Colonic mucosa (tissue), 4 donors: ENCODE measurements at places on chromosomes 5 and 9.

DNA sequence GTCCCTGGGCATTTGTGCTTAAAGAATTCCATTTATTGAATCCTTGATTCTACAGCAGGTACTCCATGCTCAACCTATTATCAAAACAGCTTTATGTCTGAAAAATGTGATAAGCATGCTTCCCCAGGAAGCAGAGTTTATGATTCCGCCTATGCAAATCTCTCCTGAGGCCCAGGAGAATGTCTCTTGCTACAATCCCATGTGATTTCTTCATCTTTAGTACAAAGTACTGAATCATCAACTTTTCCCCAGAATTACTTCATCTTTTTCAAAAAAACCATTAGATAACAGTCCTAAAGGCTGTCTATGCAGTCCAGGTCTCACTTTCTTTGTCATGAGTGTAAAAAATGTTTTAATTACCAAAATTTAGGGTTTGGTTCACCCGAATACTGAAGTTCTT is 130.2 kb upstream of the ADAMTSL1 start:
- no peak overlapping the region for H3K27ac ChIP-seq
- H3K4me1 ChIP-seq = no peaks in the 10 kb centered on the region
- H3K36me3 ChIP-seq = no peaks in the 10 kb centered on the region
- no peak overlapping the region for H3K4me3 ChIP-seq

GRCh38 chr5:171914726-171915338 is 91.6 kb downstream of the FBXW11 start:
- no peak for DNase-seq
- no peak overlapping the region for H3K27ac ChIP-seq
- no peak overlapping the region for H3K4me3 ChIP-seq
- no peaks in the 10 kb centered on the region for H3K4me1 ChIP-seq
- H3K36me3 ChIP-seq = no peaks in the 10 kb centered on the region
- no peaks in the 10 kb centered on the region for H3K27me3 ChIP-seq

DNA sequence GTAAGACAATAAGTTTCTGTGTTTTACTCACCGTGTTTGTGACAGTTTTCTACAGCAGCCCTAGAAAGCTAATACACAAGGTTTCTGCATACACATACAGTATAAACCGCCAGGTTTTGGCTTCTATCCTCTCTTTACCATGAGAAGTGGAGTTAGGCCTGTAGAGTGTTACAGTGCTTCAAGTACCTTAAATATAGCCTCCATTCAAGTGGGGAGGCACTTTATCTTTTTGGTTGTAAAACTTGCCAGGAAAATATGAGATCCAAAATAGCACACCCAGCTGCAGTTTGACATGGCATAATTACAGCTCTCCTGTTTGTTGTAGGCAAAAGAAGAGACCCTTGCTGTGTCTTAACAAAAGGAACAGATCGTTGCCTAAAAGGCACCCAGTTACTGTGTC is 90.3 kb upstream of the PTPN3 start:
- H3K4me1 ChIP-seq = no peaks in the 10 kb centered on the region
- H3K36me3 ChIP-seq = no peaks in the 10 kb centered on the region
- H3K27me3 ChIP-seq = no peaks in the 10 kb centered on the region
- no peak overlapping the region for H3K4me3 ChIP-seq
- H3K27ac ChIP-seq = no peak overlapping the region

DNA sequence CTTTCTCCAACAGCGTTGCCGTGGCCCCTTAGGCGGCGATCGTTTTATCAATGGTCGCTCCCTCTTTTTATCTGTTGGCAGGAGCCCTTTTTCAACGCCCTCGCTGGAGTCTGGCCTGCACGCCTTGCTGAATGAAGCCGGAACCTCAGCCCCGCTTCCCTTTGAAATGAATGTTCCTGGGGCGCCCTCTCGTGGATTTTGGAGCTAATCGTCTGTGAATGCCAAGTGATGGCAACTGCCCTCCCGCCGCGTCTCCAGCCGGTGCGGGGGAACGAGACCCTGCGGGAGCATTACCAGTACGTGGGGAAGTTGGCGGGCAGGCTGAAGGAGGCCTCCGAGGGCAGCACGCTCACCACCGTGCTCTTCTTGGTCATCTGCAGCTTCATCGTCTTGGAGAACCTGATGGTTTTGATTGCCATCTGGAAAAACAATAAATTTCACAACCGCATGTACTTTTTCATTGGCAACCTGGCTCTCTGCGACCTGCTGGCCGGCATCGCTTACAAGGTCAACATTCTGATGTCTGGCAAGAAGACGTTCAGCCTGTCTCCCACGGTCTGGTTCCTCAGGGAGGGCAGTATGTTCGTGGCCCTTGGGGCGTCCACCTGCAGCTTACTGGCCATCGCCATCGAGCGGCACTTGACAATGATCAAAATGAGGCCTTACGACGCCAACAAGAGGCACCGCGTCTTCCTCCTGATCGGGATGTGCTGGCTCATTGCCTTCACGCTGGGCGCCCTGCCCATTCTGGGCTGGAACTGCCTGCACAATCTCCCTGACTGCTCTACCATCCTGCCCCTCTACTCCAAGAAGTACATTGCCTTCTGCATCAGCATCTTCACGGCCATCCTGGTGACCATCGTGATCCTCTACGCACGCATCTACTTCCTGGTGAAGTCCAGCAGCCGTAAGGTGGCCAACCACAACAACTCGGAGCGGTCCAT is 10.0 kb downstream of the S1PR3 start:
- no peak overlapping the region for H3K4me3 ChIP-seq
- peak; percentile 89 for DNase-seq
- H3K4me1 ChIP-seq = no peaks in the 10 kb centered on the region

- no peaks in the 10 kb centered on the region for H3K27me3 ChIP-seq
- DNase-seq = no peak
- H3K4me1 ChIP-seq = no peaks in the 10 kb centered on the region
- H3K27ac ChIP-seq = no peak overlapping the region
- H3K4me3 ChIP-seq = no peak overlapping the region
Measured at GRCh38 chr9:2496169-2496568, 125.4 kb upstream of the VLDLR start.

DNA sequence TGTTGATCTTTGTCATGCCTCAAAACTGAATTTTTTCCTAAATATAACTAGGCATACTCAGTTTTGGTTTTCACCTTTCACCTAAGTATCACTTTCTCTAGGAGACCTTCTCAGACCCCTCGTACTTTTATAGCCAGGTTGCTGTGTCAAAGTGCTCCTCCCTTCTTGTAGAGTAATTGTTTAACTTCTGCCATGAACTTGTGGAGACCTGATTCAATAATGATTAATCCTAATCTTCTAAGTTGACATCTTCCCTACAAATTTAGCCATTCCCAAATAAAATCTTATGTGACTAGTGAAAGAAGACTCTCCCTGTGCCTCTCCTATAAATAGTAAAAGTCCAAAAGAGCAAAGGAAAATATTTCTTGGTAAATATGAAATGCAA is 159.8 kb downstream of the SPATA31D1 start:
- H3K4me3 ChIP-seq = no peak overlapping the region
- H3K4me1 ChIP-seq = no peaks in the 10 kb centered on the region
- H3K27ac ChIP-seq = no peak overlapping the region
- no peaks in the 10 kb centered on the region for H3K27me3 ChIP-seq
- DNase-seq = no peak

GRCh38 chr9:15735083-15735857 is 182.4 kb downstream of the CCDC171 start:
- no peak overlapping the region for H3K27ac ChIP-seq
- no peaks in the 10 kb centered on the region for H3K27me3 ChIP-seq
- H3K36me3 ChIP-seq = no peaks in the 10 kb centered on the region
- no peak overlapping the region for H3K4me3 ChIP-seq

DNA sequence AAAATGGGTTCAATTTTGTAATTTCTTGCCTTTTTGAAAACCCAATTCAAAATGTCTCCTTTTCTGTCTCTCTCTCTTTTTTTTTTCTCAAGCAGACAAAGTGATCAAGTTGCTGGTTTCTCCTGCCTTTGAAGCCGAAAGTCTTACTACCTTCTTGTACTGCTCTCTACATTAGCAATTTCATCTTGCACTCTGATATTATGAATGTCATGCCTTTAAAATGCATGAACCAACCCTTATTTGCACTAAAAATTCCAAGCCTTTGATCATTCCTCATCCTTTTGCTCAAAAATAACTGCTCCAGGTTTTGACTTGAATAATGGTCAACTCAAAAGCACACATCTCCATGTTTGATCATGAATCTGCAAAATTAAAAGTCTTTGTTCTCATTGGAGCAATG is 125.2 kb downstream of the CETN3 start:
- H3K36me3 ChIP-seq = no peaks in the 10 kb centered on the region
- no peak overlapping the region for H3K27ac ChIP-seq
- no peak overlapping the region for H3K4me3 ChIP-seq
- H3K27me3 ChIP-seq = no peaks in the 10 kb centered on the region
- no peak for DNase-seq
- H3K4me1 ChIP-seq = no peaks in the 10 kb centered on the region

- no peaks in the 10 kb centered on the region for H3K4me1 ChIP-seq
- no peaks in the 10 kb centered on the region for H3K27me3 ChIP-seq
- no peak overlapping the region for H3K4me3 ChIP-seq
- no peak overlapping the region for H3K27ac ChIP-seq
- DNase-seq = no peak
Measured at GRCh38 chr5:163821142-163821541, 315.7 kb downstream of the MAT2B start.

- H3K27me3 ChIP-seq = no peaks in the 10 kb centered on the region
- no peaks in the 10 kb centered on the region for H3K4me1 ChIP-seq
- no peak for DNase-seq
Measured at GRCh38 chr5:144684899-144685298, 514.2 kb downstream of the KCTD16 start.

DNA sequence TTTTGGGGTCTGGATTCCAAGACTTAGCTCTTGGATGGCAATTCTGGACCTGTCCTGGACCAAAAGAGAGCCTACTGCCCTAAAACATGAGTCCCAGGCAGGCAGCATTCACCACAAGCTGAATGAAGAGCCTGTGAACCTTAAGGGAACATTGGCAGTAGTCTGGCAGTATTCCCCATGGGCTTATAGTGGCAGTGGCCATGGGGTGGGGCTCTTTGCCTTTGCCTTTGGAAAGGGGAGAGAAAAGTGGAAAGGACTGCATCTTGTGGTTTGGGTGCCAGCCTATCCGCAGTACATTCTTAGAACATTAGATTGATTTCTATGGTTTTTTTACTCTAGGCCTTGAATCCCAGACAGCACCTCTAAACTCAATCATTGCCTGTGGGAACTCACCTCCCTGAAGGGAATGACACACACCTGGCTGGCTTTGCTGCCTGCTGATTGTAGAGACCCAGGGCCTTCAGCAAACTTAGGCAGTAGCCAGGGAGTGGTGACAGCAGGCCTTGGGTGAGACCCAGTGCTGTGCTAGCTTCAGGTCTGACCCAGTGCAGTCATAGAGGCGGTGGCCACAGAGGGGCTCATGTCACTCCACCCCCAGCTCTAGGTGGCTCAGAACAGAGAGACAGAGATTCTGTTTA is 216.3 kb downstream of the CETN3 start:
- no peaks in the 10 kb centered on the region for H3K4me1 ChIP-seq
- DNase-seq = no peak
- no peaks in the 10 kb centered on the region for H3K36me3 ChIP-seq
- H3K27me3 ChIP-seq = no peaks in the 10 kb centered on the region

DNA sequence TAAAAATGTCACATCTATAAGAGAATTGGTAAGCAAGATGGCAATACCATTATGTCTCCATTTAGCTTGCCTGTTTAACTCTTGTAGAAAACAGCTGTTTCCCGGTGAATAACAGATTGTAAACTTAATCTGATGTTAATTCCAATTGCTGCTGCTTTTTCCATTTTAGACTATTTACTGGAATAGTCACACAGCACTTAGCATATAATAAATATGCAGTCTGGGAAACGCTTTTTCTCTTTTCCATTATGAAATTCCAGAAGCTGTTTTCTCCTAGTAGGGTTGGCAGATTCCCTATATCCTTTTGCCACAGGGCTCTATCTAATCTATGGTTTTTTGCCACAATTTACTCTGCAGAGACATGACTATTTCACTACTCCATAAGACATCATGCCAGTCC is 148.0 kb downstream of the CEMIP2 start:
- no peaks in the 10 kb centered on the region for H3K4me1 ChIP-seq
- H3K27ac ChIP-seq = no peak overlapping the region
- H3K4me3 ChIP-seq = no peak overlapping the region
- no peaks in the 10 kb centered on the region for H3K36me3 ChIP-seq
- no peak for DNase-seq

GRCh38 chr5:119036101-119036762 is 34.7 kb upstream of the DMXL1 start:
- no peaks in the 10 kb centered on the region for H3K27me3 ChIP-seq
- no peak overlapping the region for H3K27ac ChIP-seq
- no peak overlapping the region for H3K4me3 ChIP-seq
- DNase-seq = no peak

- H3K36me3 ChIP-seq = no peaks in the 10 kb centered on the region
- H3K4me3 ChIP-seq = no peak overlapping the region
- DNase-seq = no peak
- no peak overlapping the region for H3K27ac ChIP-seq
Measured at GRCh38 chr5:145130996-145131395, 704.1 kb downstream of the PRELID2 start.

GRCh38 chr9:131436865-131437271 is 43.0 kb downstream of the PRRC2B start:
- DNase-seq = no peak
- H3K27me3 ChIP-seq = no peaks in the 10 kb centered on the region
- no peaks in the 10 kb centered on the region for H3K4me1 ChIP-seq

- H3K36me3 ChIP-seq = no peaks in the 10 kb centered on the region
- H3K27ac ChIP-seq = no peak overlapping the region
- H3K4me3 ChIP-seq = no peak overlapping the region
- H3K27me3 ChIP-seq = no peaks in the 10 kb centered on the region
- DNase-seq = no peak
Measured at GRCh38 chr5:72692651-72693442, 123.6 kb upstream of the TNPO1 start.

DNA sequence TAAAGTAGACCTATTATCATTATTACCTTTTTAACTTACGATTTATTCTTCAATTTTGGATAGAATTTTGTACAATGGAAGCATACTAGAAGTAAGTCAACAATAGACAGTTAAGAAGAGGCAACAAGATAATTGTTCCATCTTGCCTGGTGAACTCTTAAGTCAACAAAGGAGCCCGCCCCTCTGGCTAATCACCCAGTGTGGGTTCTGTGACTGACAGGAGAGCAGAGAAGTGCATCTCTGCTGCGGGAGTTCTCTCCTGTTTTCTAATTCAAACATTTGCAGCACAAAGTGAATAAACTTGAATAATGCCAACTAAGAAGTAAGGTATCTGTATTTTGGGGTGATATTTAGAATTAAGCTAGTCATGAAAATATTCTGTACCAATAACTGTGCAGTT is 6.7 kb upstream of the ISL1 start:
- no peaks in the 10 kb centered on the region for H3K36me3 ChIP-seq
- no peak for DNase-seq
- H3K27ac ChIP-seq = no peak overlapping the region
- peaks cover 36% of the 10 kb centered on the region for H3K27me3 ChIP-seq
- H3K4me3 ChIP-seq = no peak overlapping the region

DNA sequence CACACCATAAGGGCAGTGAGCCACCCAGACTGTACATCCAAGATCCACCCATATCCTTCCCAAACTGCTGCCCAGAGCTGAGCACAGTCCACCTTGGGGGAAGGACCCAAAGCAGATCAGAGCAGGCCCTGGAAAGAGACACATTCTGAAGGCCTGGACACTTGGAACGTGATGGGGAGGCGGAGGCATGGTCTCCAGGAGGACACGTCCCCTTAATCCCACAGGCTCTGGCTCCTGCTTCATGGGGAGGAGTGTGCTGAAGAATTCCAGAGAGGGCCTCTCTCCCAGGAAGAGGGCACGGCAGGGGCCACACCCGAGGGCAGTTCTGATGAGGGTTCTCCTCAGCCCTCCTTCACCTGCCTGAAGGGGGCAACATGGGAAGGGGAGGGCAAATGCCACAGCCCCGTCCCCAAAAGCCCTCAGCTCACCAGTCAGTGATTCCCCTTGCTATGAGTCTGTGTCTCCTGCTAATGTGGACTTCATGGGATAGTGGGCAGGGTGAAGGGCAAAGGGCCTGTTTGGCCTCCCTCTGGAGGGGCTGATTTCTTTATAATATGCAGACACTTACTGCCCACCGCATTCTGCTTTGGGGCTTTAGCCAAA is 276.8 kb downstream of the ENC1 start:
- peaks cover 5% of the 10 kb centered on the region for H3K4me1 ChIP-seq
- no peaks in the 10 kb centered on the region for H3K36me3 ChIP-seq
- no peaks in the 10 kb centered on the region for H3K27me3 ChIP-seq
